Stomach (tissue), 19 donors: ENCODE measurements at places on chromosomes 16 and 17. TPM values are rescaled to one million over a fixed set of nuclear protein-coding genes. Genes with fewer than 3 reads are reported as not detected.
A peak's percentile ranks its signal among the peaks of the same experiment; 100 is the strongest.

DNA sequence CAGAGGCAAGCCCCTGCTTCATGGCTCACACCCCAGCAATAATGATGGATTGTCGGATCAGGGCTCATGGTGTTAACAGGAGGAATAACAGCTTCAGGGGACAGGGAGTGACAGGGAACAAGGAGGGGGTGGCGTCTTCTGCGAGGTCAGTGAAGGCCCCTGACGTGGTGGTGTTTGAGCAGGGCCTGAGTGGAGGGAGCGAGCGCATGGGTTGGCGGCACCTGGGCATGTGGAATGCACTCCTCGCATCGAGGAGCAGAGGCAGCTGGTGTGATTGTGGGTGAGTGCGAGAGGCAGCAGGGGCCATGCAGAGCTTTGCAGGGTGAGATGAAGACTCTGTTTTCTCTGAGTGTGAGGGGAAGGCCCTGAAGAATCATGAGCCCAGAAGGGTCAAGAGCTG, 33.3 kb downstream of the CLUAP1 start:
- no peak for DNase-seq
- H3K4me3 ChIP-seq = no peak overlapping the region
- H3K36me3 ChIP-seq = peaks cover 89% of the 10 kb centered on the region
- no peaks in the 10 kb centered on the region for H3K4me1 ChIP-seq

- H3K4me3 ChIP-seq = no peak overlapping the region
- H3K4me1 ChIP-seq = no peaks in the 10 kb centered on the region
- H3K27ac ChIP-seq = no peak overlapping the region
Measured at GRCh38 chr17:20059728-20060188, 50.6 kb downstream of the SPECC1 start.

GRCh38 chr16:57041182-57042156, 50.9 kb upstream of the CPNE2 start:
- H3K4me1 ChIP-seq = no peaks in the 10 kb centered on the region
- H3K27ac ChIP-seq = no peak overlapping the region
- peak; percentile 43 for DNase-seq
- H3K4me3 ChIP-seq = peak overlapping the region; percentile 19
- no peaks in the 10 kb centered on the region for H3K27me3 ChIP-seq
- peaks cover 81% of the 10 kb centered on the region for H3K36me3 ChIP-seq

DNA sequence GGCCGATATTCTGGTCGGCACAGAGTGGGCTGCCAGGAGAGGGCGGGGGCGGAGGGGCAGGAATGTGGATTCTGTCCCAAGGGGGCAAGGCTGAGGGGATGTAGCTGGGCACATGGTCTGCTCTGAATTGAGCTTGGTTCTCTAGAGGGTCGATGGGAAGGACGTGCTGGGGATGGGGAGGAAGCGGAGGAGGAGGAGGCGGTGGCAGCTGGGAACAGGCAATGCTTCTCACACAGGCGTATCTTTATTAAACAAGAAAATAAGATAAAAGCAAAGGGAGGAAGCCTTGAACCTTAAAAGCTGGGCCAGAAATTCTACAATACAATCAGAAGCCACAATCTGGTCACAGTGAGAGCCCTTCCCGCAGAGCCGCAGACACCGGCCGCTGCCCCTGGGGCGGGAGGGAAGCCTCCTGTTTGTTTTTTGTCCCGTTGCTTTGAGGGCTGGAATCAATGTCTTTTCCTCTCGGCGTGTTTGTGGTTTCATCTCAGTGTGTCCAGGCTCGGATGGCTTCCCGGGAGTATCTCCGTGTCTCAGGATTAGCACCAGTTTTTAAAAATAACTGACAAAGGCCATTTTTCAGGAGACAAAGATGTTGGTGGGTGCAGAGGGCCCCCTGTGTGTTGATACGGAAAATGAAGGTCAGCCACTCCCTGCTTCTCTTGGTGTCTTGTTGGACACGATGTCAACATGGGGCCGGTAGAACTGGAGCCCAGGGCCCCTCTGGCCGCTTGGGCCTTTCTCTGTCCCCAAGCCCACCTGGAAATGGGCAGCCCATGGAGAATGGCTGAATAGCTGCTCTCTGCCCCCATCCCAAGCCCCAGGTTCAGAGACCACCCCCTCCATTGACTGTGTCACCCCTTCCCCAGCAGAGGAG, 12.3 kb upstream of the SLC7A5 start:
- no peak for DNase-seq
- no peak overlapping the region for H3K27ac ChIP-seq
- no peak overlapping the region for H3K4me3 ChIP-seq
- peaks cover 16% of the 10 kb centered on the region for H3K4me1 ChIP-seq
- H3K27me3 ChIP-seq = peaks cover 41% of the 10 kb centered on the region

DNA sequence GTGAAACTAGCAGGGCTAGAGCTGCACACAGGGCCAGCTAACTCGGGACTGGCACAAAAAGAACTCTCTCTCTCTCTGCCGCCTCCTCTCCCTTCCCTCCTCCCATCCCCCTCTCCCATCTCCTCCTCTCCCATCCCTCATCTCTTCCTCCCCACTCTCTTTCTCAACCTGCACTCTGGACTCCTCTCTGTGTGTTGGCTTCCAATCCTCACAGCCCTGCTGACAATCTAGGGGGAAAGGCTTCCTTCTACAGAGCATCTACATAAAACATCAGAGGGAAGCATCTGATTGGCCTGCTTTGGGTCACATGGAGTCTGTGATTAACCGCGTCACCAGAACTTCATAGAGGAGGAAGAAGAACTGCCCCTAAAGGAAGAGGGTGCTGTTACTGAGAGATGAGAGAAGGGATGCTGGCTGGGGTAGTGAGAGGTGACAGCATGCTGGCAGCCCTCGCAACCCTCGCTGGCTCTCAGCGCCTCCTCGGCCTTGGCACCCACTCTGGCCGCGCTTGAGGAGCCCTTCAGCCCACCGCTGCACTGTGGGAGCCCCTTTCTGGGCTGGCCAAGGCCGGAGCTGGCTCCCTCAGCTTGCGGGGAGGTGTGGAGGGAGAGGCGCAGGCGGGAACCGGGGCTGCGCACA, 12.8 kb upstream of the ZFP90 start:
- no peaks in the 10 kb centered on the region for H3K36me3 ChIP-seq
- H3K27ac ChIP-seq = no peak overlapping the region
- H3K4me1 ChIP-seq = peaks cover 11% of the 10 kb centered on the region

DNA sequence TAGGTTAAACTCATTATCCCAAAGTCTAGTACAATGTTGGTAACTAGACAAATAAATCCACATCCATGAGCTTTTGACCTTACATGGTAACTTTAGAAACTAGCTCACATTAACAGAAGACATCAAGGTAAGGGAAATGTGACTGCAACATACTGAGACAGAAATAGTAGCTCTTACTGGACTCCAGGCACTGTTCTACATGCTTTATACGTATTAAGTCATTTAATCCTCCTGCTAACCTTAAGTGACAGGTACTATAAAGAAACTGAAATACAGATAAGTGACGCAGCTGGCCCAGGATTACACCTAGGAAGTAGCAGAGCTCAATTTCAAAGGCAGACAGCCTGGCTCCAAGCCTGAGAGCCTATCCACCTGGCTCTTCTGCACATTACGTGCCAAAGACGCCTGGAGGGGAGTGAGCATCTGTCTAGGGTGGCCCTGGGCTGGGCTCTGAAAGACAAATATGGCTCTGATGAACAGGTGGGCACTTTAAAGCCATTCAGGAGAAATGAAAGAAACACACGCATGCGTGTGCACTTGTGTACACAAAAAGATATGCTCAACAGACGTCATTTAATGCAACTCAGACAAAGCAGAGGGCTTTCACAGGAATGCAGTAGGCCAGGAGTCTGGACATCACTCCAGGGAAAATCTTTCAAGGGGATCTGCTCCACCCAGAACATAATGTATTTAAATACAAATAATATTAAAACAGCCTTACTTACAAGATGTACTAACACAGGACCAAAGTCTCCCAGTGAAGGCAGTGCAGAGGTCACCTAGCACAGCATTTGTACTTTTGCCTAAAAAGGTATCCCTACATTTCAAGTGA, 4.4 kb downstream of the ZC3H7A start:
- H3K27me3 ChIP-seq = no peaks in the 10 kb centered on the region
- no peak overlapping the region for H3K4me3 ChIP-seq
- peak overlapping the region; percentile 49 for H3K27ac ChIP-seq
- DNase-seq = peak; percentile 53

KRTAP4-4 gene
- total RNA-seq = not detected
